ENCODE measurements at places on chromosomes 12 and 14. TPM values are rescaled to one million over a fixed set of nuclear protein-coding genes. Genes with fewer than 3 reads are reported as not detected.

DNA sequence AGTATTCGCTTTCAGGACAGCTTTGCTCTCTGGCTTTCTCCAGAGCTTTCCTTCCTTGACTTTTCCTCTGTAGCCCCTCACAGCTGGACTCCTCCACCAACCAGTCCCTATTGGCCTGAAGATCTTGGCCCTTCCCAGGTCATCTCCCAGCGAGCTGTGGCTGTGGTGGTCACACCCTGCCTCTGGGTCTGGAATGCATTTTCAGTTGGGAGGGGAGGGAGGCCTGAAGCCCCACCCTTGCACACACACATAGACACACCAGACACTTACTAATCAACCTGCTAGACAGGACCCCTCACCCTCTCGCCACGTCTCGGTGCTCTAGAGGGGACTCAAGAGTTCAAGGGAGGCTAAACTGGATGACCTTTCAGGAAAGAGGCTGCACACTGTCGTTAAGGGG is 13.9 kb downstream of the JDP2 start:
- ATAC-seq: peak; percentile 21

DNA sequence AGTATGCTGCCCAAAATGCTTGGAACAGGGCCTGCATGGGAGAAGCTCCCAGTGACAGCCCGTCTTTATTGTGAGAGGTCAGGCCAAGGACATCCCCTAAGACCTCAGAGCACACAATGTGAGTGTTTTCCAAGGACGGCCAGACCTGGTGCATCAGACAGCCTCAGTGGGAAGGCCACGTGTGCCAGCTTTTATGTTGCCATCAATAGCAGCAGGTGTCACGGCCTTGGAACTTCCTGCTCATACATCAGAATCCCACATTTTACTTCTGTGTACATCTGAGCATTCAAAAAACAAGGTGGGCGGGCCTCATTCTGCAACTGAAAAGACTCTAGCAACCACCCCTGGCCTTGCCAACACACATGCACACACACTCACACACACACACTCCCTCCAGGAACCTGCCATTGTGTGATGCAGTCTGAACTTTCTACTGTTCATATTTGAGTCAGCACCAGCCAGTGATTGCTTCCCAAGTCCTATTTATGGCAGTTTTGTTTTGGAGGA is 753.1 kb upstream of the TBX3 start:
- no peak for ATAC-seq

DNA sequence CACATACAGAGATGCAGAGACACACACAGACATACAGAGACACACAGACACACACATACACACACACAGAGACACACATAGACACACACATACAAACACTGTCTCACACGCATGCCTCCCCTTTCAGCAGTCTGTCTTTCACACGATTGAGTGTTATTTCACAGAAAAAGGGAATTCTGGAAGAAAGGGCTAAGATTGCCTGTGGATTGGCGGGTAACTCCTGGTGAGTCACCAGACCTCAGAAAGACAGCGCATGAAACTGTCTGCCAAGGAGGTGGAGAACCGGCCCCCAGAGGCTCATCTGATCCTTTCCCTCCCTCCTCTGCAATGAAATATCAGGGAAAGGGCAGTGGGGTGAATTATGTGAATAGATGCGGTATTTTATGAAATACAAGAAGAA is 127.2 kb upstream of the GSC start:
- ATAC-seq: no peak

- ATAC-seq: peak; percentile 76
Observed at GRCh38 chr12:12985817-12986408, 14.2 kb downstream of the HEBP1 start.

- no peak for ATAC-seq
Observed at GRCh38 chr12:11015775-11016430, 6.5 kb downstream of the TAS2R19 start.

- ATAC-seq: no peak
Observed at GRCh38 chr14:79855789-79856188, 355.5 kb downstream of the DIO2 start.

Gene TULP3
- total RNA-seq: 15.8 TPM

Gene ARMH4
- total RNA-seq: 0.72 TPM

Gene MYH6
- not detected for total RNA-seq

Gene SLC22A17
- total RNA-seq: 2.0 TPM

Gene TC2N
- total RNA-seq: 52.5 TPM
